Lung (tissue), 17 donors: ENCODE measurements at places on chromosomes 3 and 15. TPM values are rescaled to one million over a fixed set of nuclear protein-coding genes. Genes with fewer than 3 reads are reported as not detected.

AADACL2 gene
- polyA plus RNA-seq = not detected

WNT5A gene
- polyA plus RNA-seq = 6.0 TPM

TMPRSS7 gene
- polyA plus RNA-seq = 0.12 TPM

ARIH1 gene
- polyA plus RNA-seq = 23.8 TPM

SLC24A5 gene
- 0.10 TPM for polyA plus RNA-seq

LDHAL6B gene
- polyA plus RNA-seq = 0.05 TPM

CTSH gene
- 1,902 TPM for polyA plus RNA-seq

FANCD2OS gene
- polyA plus RNA-seq = not detected

MON1A gene
- polyA plus RNA-seq = 10.3 TPM

KBTBD8 gene
- 0.94 TPM for polyA plus RNA-seq

TUSC2 gene
- polyA plus RNA-seq = 27.6 TPM

FETUB gene
- not detected for polyA plus RNA-seq

WDR5B gene
- 3.6 TPM for polyA plus RNA-seq

NOX5 gene
- 0.03 TPM for polyA plus RNA-seq

DNA sequence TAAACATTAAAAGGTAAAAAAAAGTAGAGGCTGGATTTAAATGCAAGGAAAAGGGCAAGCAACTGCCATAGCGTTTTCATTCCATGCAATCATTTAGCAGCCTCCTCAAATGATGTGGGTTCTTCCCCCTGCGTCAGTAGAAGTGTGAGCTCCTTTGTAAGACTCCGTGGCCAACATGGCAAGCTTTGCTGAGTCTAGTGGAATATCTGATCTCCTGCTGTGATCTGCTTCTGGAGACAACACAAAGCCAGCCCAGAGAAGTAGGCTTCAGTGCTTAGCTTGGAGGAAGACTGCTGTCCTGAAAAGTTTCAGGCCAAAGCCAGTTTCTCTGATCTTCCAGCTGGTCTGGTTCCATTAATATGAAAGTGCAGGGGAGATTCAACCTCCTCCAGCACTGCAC lies 70.4 kb downstream of the ARPP21 start:
- DNase-seq = no peak

GRCh38 chr3:108669208-108669607 lies 79.7 kb downstream of the DZIP3 start:
- DNase-seq = no peak

GRCh38 chr3:4656059-4656458 lies 162.9 kb downstream of the ITPR1 start:
- peak; percentile 77 for DNase-seq

GRCh38 chr15:73800662-73801345 lies 47.7 kb upstream of the INSYN1 start:
- DNase-seq = peak; percentile 69

GRCh38 chr3:146503461-146504202 lies 34.3 kb upstream of the PLSCR2 start:
- DNase-seq = no peak

GRCh38 chr3:43199645-43200306 lies 86.6 kb upstream of the SNRK start:
- no peak for DNase-seq

- DNase-seq = no peak
Observed at GRCh38 chr3:128163432-128163831, 10.2 kb downstream of the EEFSEC start.

- no peak for DNase-seq
Observed at GRCh38 chr15:28456476-28457395, 76.0 kb downstream of the GOLGA8G start.

DNA sequence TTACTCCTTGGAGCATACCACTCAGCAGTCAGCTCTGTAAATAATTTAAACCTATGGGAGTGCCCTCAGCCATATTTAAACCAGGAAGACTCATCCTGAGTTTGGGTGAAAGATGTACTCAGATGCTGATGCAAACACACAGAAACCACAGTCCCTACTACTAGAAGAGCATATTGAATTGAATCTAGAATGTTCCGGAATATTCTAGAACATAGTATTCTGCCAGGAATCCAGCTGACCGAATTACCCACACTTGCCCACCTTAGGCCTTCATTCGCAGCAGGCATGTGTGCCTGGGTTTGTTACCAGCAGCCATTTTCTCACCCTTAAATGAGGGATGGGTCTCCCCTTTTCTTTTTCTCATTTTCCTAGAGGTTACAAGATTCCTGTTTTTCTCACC lies 202.4 kb upstream of the ICE2 start:
- DNase-seq = no peak

DNA sequence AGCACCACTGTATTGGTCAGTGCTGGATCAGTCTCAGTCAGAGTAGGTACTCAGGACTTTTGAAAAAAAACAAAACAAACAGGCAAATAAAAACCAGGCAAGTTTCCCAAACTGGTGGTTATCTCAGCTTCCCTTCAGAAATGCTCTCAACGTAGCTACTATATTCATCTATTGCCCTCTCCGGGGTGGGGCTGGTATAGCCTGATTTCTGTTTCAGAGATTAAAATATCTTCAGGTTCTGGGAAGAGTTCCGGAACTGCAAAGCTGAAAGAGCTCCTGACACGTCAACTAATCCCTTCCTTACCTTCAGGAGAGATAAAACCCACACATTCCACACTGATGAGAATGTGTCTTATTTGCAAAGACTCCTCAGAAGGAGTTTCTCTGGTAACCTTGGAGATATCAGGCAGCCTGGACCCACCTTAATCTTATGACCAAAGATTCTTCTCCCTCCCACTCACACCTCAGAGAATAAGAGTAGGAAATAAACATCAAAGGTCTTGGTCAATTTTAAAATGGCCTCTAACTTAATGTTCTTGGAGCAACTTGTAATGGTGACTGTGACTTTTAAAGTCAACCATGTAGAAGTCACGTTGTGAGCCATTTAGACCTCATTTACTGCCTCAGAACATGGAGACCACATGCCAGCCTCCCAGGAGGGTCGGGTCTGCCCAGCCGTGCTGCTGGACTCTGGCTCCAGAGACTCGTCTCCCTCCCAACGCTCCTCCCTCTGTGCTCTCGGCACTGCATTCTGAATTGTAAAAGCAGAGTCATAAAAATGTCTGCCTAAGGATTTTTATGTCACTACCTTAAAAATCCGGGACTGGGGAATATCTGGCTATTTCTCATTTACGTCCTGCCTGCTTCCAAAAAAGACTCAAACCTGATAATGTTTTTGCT lies 53.8 kb downstream of the CDCP1 start:
- DNase-seq = no peak

DNA sequence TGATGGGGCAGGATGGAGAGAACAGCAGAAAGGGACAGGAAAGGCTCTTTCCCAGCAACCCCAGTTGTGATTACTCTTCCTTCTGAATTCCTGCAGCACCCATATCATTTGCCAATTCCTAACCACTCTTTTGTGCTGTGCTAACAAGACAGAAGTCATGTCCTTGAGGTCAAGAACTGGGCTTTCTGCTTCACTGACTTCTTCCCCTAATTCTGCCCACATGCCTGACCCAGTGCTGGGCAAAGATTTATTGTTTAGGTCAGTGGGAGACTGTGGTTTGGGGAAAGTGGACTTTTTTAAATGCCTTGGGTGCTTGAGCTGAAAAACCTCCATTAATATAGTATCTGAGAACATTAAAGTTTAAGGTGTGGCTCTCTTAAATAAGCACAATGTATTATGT lies 4.2 kb upstream of the EFCAB12 start:
- DNase-seq = no peak

DNA sequence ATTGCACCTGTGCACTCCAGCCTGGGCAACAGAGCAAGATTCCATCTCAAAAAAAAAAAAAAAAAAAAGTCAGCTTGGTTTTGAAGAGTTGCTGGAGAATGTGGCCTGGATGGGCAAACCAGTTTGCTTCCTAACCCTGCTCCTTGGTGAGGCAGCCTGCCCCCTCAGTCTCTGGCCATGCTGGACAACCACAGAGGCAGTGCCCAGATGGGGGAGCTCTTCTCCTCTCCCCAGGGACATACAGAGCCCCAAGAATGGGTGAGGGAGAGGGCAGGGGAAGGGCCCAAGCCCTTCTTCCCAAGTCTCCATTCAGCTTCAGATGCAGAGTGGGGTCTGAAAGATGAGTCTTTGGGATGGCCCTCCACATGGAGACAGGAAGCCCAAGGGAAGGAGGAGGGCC lies 27.9 kb downstream of the CD276 start:
- DNase-seq = no peak

GRCh38 chr3:43195115-43195498 lies 89.2 kb upstream of the POMGNT2 start:
- no peak for DNase-seq

GRCh38 chr3:103554451-103554850 lies 1119.6 kb downstream of the ZPLD1 start:
- peak; percentile 45 for DNase-seq

GRCh38 chr3:160665784-160666526 lies 11.0 kb upstream of the ARL14 start:
- DNase-seq = no peak

- DNase-seq = no peak
Observed at GRCh38 chr15:31303726-31304648, 22.6 kb upstream of the KLF13 start.

- DNase-seq = no peak
Observed at GRCh38 chr3:177351757-177352158, 154.5 kb upstream of the TBL1XR1 start.

GRCh38 chr3:97713634-97714033 lies 50.9 kb upstream of the ARL6 start:
- DNase-seq = no peak

DNA sequence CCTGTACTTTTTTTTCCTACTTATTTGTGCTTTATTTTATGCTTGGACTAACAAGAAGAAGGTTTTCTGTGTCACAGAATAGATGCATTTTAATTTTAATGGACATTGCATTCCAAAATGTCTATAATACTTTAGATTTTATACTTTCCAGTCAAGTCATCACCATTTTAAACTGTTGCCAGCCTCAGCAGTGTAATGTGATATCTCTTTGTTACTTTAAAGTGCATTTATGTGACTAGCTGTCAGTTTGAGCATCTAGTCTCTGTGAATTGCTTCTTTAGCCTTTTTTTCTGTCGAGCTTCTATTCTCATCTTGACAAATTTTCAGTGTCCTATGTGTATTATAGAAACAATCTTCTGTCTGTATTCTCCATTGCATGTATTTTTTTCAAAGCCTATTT lies 511.4 kb upstream of the CBLB start:
- no peak for DNase-seq

GRCh38 chr3:117495620-117496019 lies 786.0 kb downstream of the TUSC7 start:
- no peak for DNase-seq

DNA sequence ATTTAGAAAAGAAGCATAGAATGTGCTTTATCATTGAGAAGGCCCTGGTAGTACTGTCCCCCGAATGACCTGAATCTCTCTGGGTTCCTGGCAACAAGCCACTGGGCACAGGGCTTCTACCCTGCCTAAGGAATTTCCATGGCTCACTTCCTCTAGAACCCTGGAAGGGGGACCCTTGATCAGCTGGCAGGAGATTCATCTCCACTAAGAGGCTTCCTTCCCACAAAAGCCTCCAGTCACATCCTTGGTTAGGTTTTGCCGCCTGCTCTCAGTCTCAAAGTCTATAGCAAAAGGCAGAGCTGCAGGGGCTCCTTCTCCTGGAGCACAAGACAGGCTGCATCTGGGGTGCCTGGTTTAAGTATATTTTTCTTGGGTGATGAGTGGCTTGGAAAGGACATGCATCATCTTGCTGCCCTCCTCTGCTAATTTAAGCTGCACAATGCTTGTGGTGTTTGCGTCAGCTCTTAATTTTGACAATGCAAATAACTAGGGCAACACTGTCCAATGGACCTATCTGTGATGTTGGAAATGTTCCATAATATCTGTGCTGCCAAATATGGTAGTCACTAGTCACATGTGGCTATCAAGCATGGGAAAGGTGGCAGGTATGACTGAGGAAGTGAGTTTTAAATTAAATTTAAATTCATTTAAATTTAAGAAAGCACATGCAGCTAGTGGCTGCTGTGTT lies 33.4 kb upstream of the RARRES1 start:
- peak; percentile 45 for DNase-seq

DNA sequence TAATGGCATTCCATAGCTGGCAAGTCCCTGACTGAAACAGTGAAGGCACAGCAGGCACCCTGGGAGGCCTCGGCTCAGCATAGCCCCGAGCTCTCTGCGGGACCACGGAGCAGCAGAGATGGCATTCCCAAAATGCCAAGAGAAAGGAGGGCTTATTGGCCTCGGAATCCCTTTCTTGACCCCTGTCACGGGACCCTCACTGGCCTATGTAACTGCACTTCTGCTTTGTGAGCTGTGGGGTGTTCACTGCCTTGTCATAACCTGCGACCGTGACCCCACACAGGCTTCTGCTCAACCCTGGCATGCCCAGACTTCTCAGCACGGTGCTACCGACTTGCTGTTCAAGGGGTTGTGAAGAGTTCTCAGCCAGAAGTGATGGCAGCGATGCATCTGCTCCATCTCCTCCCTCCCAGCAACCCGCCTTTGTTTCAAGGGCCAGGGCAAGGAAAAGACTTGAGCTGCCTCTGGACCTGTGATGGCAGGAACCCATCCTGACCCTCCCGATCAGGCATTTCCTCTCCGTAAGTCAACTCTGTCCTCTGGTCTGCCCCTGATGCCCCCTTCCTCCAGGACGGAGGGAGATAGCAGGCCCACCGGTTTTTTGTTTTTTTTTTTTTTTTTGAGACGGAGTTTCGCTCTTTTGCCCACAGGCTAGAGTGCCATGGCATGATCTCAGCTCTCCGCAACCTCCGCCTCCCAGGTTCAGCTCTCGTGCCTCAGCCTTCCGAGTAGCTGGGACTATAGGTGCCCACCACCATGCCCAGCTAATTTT lies 30.5 kb downstream of the EHD4 start:
- DNase-seq = no peak

GRCh38 chr3:118675305-118675704 lies 359.3 kb downstream of the IGSF11 start:
- DNase-seq = no peak

GRCh38 chr3:127753898-127754410 lies 68.4 kb downstream of the MGLL start:
- DNase-seq = no peak

GRCh38 chr3:118948146-118948545 lies 86.5 kb downstream of the IGSF11 start:
- peak; percentile 18 for DNase-seq

DNA sequence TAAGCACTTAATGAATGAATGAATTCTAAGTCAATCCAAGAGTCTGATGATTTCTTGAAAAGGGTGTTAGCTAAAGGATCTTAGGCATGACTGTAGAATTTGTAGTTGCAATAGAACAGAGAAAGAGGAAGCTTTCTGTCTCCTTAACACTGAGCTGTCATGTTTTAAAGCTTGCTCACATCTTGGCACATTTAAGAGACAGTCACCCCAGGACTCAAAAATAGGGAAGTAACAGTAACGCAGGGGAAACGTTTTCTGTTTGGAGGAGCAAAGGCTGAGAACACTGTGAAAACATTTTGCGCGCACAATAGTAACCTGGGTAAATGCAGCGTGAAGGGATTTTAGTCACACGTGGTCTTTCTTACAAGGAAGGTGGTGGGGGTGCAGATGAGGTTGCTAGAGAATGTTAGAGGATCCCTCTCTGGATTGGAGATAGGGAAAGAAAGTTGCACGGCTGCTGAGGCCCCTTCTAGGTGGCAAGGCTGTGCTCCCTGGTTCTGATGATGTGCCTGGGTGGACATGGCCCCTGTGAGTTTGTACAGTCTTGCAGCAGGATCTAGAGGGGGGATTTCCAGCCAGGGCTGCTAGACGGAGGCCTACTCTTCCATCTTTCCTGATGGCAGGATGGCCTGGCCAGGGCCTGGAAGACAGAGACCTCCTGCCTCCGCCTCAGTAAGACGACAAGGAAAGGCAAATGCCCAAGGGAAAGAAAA lies 12.0 kb downstream of the STARD5 start:
- DNase-seq = no peak
